ENCODE measurements at places on chromosomes 5 and 9. TPM values are rescaled to one million over a fixed set of nuclear protein-coding genes. Genes with fewer than 3 reads are reported as not detected.

DNA sequence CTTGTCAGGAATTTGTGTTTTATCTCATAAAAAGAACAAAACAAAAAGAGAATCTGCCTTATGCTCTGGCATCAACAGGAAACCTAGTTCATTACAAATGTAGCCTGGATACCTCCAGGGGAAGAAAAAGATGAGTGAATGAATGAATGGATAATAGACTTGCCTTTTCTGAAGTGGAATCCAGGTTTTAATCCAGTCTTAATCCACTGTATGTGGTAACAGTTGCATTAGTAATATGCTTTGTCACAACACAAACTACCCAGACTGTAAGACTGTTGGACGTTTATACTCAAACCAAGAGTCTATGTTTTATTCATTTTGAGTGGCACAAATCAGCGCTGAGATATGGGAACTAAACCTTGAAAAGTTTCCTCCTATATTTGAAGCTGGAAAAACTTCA lies 32.1 kb upstream of the MAP3K1 start:
- DNase-seq, result no peak
- no peaks in the 10 kb centered on the region for H3K27me3 ChIP-seq
- no peak overlapping the region for H3K27ac ChIP-seq
- no peaks in the 10 kb centered on the region for H3K4me1 ChIP-seq
- H3K4me3 ChIP-seq, result no peak overlapping the region

- no peaks in the 10 kb centered on the region for H3K27me3 ChIP-seq
- H3K4me3 ChIP-seq, result no peak overlapping the region
- no peaks in the 10 kb centered on the region for H3K36me3 ChIP-seq
- H3K4me1 ChIP-seq, result no peaks in the 10 kb centered on the region
These were observed 235.7 kb downstream of the ICE1 start for GRCh38 chr5:5658226-5658625.

DNA sequence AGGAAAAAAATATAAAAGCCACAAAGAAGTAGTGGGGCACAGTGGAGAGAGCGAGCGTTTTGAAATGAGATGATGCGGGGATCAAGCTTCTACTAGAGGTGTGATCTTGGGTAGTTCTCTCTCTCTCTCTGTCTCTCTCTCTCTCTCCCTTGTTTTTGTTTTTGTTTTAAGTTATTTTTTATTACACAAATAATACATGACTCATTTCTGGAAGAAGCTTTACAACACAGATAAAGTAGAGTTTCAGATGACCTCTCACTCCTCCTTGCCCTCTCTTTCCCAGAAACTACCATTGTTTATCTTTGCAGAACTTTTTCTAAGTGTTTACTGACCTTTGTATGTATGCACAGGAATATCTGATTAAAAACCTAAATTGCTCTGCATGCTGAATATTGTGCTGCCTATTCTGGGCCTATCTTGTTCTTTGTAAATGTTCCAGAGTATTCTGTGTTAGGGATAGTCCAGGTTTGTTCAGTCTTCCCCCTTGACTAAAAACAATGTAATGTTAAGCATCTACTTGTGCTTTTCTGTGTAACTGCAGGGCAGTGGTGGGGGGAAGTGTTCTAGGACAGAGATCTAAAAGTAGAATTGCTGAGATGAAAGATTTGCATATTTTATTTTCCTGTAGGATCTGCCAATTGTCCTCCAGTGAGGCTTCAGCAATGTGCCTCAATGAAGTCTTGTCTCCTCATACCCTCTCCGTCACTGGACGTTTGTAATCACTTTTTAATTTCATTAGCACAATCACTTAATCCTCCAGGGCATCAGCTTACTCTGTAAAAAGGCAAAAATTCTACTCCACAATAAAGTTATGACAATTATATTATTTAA lies 52.0 kb downstream of the FYB1 start:
- no peak overlapping the region for H3K4me3 ChIP-seq
- DNase-seq, result no peak
- H3K4me1 ChIP-seq, result no peaks in the 10 kb centered on the region

DNA sequence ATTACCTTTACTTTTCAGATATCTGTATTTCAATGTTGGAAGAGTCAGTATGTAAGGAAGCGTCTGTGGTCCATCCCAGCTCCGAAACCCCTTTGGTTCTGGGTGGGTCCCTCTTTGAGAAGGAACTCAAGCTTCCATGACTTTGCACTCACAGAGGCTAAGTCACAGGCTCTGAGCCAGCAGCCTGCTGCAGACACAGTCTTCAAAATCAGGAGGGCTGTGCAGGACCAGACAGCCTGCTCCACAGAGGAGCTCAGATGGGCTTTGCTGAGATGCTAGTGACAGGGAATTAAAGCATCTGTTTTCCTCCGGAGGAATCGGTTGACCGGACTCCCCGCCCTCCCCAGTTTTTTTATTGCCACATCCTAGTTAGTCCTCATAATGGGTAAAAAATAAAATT lies 126.4 kb upstream of the ICE1 start:
- no peak overlapping the region for H3K4me3 ChIP-seq
- H3K36me3 ChIP-seq, result no peaks in the 10 kb centered on the region
- H3K4me1 ChIP-seq, result no peaks in the 10 kb centered on the region
- no peaks in the 10 kb centered on the region for H3K27me3 ChIP-seq

- H3K27ac ChIP-seq, result no peak overlapping the region
- H3K36me3 ChIP-seq, result no peaks in the 10 kb centered on the region
- H3K27me3 ChIP-seq, result no peaks in the 10 kb centered on the region
- H3K4me1 ChIP-seq, result no peaks in the 10 kb centered on the region
- no peak for DNase-seq
- no peak overlapping the region for H3K4me3 ChIP-seq
These were observed 127.1 kb upstream of the ITGA1 start for GRCh38 chr5:52660621-52661020.

DNA sequence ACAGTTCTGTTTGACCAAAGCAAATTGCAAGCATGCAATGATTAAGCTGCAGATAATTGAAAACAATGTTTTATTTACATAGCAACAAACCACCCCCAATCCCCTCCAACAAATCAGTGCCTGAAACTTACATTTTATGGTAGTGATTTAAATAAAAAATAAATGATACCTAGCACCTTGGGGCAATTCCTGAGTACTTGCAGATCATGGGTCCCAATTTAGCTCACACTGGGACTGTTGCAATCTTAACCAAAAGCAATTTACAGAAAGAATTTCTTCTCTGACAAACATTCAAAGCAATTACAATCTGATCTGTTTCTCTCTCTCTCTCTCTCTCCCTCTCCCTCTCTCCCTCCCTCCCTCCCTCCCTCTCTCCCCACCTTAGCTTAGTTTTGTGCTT lies 345.7 kb upstream of the PCSK5 start:
- H3K4me3 ChIP-seq, result no peak overlapping the region
- no peaks in the 10 kb centered on the region for H3K36me3 ChIP-seq
- H3K4me1 ChIP-seq, result no peaks in the 10 kb centered on the region
- no peak overlapping the region for H3K27ac ChIP-seq
- H3K27me3 ChIP-seq, result no peaks in the 10 kb centered on the region
- DNase-seq, result no peak

- no peak overlapping the region for H3K4me3 ChIP-seq
- no peak for DNase-seq
- H3K27ac ChIP-seq, result no peak overlapping the region
These were observed 623 bp upstream of the OR13F1 start for GRCh38 chr9:104503440-104503839.

GRCh38 chr5:6750951-6751685 lies 37.9 kb downstream of the TENT4A start:
- H3K4me1 ChIP-seq, result no peaks in the 10 kb centered on the region
- H3K27ac ChIP-seq, result no peak overlapping the region
- H3K36me3 ChIP-seq, result no peaks in the 10 kb centered on the region
- H3K4me3 ChIP-seq, result no peak overlapping the region
- no peak for DNase-seq
- no peaks in the 10 kb centered on the region for H3K27me3 ChIP-seq

Gene NUTM2F
- total RNA-seq, result not detected

Gene SPATA31D1
- 0.07 TPM for total RNA-seq

Gene PLCXD3
- total RNA-seq, result 4.9 TPM

Gene MVB12B
- 15.0 TPM for total RNA-seq

Gene BNC2
- total RNA-seq, result 93.2 TPM

Measured in uterus (tissue), 4 donors.